ENCODE measurements at places on chromosomes 11 and 22. TPM values are rescaled to one million over a fixed set of nuclear protein-coding genes. Genes with fewer than 3 reads are reported as not detected.

The ABCG4 gene
- total RNA-seq, result under 0.01 TPM

GRCh38 chr11:107014871-107015270 is 3.4 kb downstream of the GUCY1A2 start:
- no peak for DNase-seq

DNA sequence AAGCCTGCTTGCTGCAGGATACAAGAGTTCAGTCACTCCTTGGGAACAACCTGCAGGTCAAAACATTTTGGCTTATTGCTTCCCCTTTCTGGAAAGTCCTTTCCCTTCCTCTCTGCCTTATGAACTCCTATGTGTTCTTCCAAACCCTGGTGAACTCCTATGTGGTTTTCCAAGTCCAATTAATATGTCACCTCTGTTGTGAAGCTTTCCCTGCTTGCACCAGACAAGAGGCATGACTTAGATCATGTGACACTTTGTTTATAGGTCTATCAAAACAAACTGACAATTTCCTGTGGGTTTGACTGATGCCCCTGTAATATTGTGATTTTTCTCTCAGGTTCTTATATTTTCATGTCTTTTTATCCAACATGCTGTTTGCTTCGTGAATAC is 64.2 kb downstream of the ENDOD1 start:
- DNase-seq, result no peak

The GSTT2B gene
- 0.66 TPM for total RNA-seq

The MRPL49 gene
- total RNA-seq, result 54.6 TPM

DNA sequence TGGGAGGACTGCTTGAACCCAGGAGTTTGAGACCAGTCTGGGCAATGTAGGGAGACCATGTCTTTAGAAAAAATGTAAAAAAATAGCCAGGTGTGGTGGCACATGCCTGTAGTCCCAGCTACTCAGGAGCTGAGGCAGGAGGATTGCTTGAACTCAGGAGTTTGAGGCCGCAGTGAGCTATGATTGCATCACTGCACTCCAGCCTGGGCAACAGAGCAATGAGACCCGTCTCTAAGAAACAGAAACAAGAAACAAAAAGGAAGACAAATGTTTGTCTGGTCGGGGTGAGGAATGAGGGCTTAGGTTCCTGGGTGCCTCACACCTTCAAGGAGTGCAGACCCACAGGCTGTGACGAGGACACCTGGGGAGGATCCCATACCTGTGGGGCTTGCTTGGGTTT is 191.9 kb downstream of the CEP164 start:
- no peak for DNase-seq

The DCDC1 gene
- total RNA-seq, result 2.5 TPM

The SYNGR1 gene
- total RNA-seq, result 21.1 TPM

- no peak for DNase-seq
Observed at GRCh38 chr11:67732045-67732787, 57.8 kb upstream of the ALDH3B2 start.

GRCh38 chr11:3036419-3036818 is 20.8 kb downstream of the CARS1 start:
- no peak for DNase-seq

GRCh38 chr11:65320386-65321075 is 5.9 kb downstream of the CDC42EP2 start:
- DNase-seq, result no peak

DNA sequence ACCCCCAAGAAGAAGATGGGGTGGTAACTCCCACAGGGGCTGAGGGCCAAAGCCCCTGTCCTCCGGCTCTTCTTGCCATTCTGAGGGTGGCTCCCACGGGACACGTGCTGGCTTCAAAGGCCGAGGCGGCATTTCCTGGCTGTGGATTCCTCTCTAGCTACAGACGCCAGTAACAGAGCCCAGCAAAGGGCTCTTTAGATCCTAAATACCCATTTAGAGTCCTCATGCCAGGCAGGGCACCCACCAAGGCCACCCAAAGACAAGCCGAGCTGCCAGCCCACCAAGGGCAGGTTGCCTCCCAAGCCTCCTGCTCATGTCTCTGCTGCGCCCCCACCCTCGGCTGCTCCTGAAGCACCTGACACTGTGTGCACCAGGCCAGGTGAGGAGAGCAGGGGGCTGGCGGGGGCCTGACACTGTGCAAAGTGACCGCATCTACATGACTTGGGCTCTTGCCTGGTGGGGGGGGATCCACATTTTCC is 5.7 kb downstream of the LRFN4 start:
- DNase-seq, result no peak

DNA sequence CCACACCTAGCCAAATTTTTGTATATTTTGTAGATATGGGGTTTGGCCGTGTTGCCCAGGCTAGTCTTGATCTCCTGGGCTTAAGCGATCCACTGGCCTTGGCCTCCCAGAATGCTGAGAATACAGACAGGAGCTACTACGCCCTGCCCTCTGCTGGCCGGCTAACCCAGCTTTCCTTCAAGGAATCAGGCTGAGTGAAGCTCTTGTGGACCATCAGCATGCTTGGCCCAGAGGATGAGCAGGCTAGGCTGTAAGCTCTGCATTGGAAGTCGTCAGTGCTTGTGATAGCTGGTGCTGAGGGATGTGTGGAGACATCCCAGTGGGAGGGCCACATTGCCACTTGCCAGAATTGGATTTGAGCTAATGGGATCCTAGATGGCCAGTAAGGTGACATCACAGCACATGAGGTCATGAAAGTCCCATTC is 60.6 kb downstream of the MED15 start:
- no peak for DNase-seq

The OR4C46 gene
- total RNA-seq, result not detected

The RCOR2 gene
- total RNA-seq, result not detected

DNA sequence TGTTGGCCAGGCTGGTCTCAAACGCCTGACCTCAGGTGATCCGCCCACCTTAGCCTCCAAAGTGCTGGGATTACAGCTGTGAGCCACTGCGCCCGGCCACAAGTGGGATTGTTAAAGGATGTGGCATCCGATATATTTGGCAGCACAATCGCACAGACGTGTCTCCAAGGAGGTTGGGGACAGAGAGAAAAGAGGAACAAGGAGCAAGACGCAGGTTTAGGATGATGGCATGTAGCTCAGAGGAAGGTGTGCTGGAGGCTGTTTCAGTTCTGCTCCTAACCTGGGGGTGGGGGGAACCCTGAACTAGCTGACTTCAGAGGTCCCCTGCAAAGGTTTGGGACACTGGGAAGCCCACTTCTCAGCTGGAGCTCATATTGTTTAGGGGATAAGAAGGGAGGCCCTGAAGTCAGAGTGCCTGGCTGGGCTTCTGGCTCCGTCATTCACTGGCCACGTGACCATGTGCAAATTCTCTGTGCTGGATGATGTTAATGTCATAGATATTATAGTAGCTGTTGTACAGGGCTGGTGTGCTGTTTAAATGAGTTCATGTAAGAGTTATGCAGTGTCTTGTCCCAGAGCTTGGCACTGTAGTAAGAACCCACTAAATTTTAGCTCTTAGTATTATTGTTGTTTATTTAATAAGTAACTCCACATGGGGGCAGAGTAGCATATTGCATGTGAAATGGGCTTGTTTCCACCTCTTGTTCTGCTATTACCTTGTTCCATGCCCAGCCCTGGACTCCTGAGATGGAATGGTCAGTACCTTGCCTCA is 129.7 kb downstream of the ST3GAL4 start:
- DNase-seq, result no peak

DNA sequence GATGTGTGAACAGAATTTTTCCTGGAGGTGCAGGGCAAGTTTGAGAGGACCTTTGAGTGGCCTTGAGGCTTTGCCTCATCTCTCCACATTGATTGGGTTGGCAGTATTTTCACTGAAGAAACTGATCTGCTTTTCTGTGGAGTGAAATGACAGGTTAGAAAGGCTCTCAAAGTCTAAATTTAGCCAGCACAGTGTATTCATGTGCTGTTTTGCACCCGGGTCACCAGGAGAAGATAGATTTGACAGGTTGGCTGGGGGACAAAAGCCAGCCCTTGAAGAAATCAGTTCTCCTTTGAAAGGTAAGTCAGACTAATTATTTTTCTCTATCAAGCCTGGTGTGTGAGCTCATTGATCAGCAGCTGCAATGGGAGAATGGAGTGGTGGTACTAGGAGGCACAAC is 152.9 kb downstream of the DBX1 start:
- DNase-seq, result no peak

- DNase-seq, result no peak
Observed at GRCh38 chr11:15884777-15885540, 471.4 kb downstream of the SOX6 start.

The OR4D6 gene
- not detected for total RNA-seq

GRCh38 chr11:58286249-58286648 is 18.2 kb upstream of the OR10W1 start:
- no peak for DNase-seq

- no peak for DNase-seq
Observed at GRCh38 chr11:37946155-37946766, 1348.2 kb upstream of the RAG2 start.

The FIBIN gene
- total RNA-seq, result 225 TPM

DNA sequence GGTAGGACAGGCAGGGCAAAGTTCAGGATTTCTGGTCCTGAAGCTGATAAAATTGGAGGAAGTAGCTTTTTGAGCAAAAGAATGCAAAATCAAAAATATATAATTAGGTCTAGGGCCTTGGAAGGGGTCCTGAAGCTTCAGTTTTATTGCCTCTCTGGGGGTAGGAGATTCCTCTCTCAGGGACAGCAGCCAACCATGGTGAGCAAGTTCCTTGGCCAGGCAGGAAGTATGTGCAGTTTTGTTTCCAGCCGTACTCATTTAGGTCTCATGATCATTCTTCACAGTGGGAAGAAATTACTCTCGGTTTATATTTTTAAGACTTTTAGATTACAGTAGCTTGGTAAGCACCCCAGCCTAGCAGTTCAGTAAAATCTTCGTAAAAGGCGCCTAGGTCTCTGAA is 2.9 kb upstream of the RAB38 start:
- DNase-seq, result no peak

- no peak for DNase-seq
Observed at GRCh38 chr11:14518820-14519219, 1.4 kb downstream of the PSMA1 start.

DNA sequence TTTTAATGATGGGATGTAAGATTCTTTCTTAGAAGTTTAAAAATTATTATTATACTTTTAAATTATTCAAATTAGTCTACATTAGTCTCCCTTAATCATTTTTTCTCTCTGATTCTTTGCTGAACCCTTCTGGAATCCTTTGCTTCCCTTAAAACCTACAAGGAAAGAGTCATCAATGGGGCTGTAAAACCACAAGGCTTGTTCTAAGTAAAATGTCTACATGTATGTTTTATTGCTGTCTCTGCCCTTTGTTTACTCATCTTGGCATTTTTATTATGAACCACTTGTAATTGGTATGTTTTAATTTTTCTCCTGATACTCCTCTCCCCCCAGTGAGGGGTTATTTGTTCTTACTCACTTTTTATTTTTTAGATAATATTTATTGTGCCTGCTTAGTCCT is 27.4 kb downstream of the FAR1 start:
- DNase-seq, result no peak

- peak; percentile 38 for DNase-seq
Observed at GRCh38 chr11:107719557-107720302, 7.9 kb upstream of the SLN start.

- no peak for DNase-seq
Observed at GRCh38 chr11:101478587-101479369, 105.0 kb downstream of the TRPC6 start.

- DNase-seq, result no peak
Observed at GRCh38 chr11:26584818-26585217, 12.8 kb upstream of the MUC15 start.

DNA sequence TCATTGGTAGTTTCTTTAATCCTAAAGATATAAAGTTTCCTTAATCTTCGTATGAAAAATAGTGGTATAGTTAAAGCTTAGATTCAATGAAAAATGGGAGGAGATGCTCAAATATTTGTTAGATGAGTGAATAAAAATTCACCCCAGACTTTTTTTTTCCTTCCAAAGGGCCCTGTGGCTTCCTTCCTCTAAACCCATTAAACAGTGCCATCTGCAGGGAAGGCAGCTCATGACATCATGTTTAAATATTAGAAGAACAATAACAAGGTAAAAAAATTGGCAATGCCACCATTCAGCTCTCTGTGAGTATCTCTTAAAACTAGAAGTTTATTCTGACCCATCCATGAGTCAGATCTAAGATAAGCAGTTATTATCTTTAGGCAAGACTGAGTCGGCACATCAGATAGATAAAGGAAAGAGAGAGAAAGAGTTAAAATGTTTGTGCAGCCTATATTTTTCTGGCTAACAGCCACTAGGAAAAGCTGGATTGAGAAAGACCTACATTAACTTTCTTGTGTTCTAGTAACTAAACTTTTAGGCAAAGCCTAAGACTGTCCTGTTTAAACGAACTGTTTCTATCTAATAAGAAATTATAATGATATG is 19.1 kb upstream of the OOSP1 start:
- peak; percentile 38 for DNase-seq

GRCh38 chr11:43819926-43820325 is 60.7 kb upstream of the ALKBH3 start:
- no peak for DNase-seq

GRCh38 chr11:79265756-79266322 is 175.0 kb downstream of the TENM4 start:
- DNase-seq, result no peak

The AGBL2 gene
- total RNA-seq, result 5.9 TPM

The TLCD5 gene
- 8.4 TPM for total RNA-seq

DNA sequence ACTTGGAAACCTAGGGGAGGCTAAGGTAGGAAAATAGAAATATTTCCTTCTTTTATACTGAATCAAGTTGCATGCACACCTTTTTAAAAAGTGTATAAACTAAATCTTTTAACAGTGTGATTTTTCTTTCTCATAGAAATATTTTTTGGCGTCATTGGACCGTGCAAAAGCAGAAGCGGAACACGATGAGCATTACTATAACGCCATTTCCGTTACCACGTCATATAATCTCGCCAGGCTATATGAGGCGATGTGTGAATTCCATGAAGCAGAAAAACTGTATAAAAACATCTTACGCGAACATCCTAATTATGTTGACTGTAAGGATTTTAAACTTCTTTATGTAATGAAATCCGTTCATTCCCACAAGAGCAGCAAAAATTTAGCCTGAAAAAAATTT is 13.4 kb downstream of the CTR9 start:
- no peak for DNase-seq

DNA sequence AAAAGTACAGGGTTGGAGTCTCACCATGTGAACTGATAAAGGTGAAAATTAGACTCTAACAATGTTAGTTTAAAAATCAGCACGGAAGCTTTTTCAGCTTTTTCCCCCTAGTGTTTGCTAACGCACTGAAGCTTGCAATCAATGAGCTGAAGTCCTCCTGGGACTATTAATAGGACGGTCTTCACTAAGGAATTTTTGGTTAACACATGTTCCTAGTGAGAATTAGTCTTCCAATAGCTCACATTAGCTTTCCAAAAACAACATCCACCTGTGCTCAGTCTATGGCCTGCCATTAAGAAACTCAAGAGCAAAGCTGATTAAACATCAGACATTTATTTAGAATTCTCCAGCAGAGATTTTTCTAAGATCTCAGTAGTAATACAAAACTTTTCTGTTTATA is 26.7 kb upstream of the DDI1 start:
- no peak for DNase-seq

The TCN2 gene
- total RNA-seq, result 48.6 TPM

DNA sequence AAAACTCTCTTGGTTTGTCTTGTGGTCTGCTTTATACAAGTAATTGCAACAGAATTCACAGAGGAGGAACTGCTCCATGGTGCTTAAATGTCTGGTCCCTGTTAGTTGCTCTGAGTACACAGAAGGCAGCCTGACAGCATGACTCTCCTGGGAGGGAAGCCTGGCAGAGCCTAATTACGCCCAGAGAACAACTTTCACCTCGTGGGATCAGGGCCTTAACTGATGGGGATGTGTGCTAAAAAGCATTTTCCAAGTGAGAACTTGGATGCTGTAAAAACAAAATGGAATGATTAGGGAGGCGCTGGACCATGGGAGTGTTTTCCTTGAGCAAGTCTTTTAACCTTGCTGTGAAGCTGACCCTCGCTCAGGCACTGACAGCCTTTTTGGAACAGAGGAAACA is 154.0 kb upstream of the TENM4 start:
- no peak for DNase-seq

GRCh38 chr11:44899959-44900358 is 50.7 kb downstream of the TP53I11 start:
- no peak for DNase-seq

Measured in tibial nerve (tissue), 4 donors.